SJSA1 (cell line): ENCODE measurements at places on chromosomes 13 and 19.

DNA sequence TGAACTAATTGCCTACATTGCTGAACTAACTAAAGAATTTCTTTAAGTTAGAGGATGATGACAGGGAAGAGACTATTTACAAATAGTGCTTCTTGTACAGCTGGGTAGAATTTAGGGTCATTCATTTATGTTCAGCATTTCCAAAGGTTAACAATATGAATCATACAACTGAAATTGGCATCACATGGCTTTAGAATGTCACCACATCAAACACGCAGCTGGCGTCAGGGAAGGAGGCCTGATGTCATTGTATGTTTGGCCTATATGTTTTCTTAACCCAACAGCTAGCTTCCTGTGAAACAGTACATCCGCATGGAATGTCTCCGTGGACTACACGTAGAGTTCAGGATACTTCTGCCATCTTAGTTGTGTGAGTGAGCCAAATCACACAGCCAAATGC, 99.0 kb upstream of the TNFSF11 start:
- no peak for DNase-seq

- no peak for DNase-seq
Observed at GRCh38 chr13:51821606-51822005, 17.6 kb upstream of the DHRS12 start.

GRCh38 chr19:12789904-12790619, 1.2 kb upstream of the JUNB start:
- peak; percentile 96 for DNase-seq

GRCh38 chr13:51266642-51267041, 44.4 kb downstream of the FAM124A start:
- no peak for DNase-seq

GRCh38 chr13:20373861-20374260, 141.7 kb upstream of the GJB6 start:
- DNase-seq = no peak

DNA sequence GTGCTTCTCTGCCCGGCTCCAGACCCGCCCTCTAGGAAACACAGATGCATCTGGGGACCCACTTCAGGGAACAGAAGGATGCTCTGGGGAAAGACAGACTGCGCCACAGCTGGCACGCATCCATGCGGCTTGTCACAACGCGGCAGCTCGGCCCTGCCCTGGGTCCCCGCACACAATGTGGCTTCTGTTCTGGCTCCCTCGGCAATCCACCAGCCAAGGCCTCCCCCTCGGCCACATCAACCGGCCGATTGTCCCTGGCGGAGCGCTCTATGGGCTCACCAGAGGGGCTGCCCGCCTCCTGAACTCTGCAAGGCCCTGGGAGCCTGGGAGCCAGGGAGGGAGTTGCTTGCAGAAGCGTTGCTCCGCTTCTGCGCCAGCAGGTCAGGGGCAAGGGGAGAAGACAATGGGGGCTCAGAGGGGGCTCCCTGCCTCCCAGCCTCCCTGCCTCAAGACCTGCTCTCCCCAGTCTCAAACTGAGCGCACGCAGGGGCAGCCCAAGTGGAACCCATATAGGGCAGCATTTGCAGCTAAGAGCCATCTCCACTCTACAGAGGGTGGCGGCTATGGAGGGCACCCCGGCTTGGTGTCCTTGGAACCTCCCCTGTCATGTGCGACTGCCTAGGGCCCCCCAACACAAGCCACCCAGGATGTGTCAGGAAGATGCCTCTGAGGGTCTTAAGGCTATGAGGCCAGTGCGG, 37.9 kb downstream of the MLLT1 start:
- DNase-seq = no peak

DNA sequence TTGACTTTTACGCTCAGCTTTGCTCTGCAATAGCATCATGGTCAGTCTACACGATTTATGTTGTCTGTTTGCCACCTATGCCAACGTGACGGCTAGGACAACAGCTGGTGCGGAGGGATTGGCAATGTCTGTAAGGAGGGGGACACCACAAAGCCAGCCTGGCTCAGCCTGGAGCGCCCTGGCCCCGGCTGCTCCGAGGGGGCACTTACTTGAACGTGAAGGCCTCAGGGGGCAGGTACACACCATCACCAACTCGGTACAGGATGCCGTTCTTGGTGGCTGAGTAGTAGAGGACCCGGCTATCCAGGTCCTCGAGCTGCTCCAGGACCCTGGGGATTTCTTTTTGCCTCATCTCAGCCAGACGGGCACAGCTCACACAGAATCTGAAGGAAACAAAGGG, 26.4 kb upstream of the EIF3G start:
- DNase-seq = no peak

DNA sequence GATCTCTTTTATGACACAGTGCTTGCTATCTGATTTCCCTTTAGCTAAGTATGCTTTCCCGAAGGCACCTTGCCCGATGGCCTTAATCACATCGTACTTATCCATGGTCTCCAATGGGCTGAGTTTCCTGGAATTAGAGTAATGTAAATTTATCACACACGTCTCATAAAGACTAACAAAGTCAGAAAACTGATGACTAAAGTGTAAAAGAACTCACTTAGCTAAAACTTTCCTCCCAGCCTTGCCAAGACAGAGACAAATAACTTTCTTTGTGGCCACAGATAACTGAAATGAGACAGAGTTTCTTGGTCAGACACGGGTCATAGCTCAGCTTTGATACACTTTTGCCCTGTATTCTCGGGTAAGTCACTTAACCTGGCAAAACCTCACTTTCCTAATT, 1.5 kb downstream of the NEK5 start:
- DNase-seq = no peak

DNA sequence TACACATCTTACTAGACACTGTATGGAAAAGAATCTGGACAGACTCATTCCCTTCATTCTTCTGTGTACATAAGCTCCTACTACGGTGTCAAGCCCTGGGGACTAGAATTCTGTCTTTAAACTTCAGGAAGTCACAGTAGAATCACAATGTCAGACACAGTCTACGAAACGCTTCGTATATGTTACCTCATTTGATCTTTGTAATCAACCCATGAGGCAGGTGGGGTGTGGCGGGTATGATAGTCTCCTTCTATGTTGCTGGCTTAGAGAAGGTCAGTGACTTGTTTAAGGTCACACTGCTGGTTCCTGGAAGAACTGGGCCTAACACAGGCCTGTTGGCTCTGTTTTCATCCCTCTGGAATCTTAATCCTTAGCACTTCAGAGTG, 32.2 kb upstream of the TPT1 start:
- no peak for DNase-seq

- DNase-seq = peak; percentile 51
Observed at GRCh38 chr13:44273991-44274770, 99.4 kb upstream of the SERP2 start.

DNA sequence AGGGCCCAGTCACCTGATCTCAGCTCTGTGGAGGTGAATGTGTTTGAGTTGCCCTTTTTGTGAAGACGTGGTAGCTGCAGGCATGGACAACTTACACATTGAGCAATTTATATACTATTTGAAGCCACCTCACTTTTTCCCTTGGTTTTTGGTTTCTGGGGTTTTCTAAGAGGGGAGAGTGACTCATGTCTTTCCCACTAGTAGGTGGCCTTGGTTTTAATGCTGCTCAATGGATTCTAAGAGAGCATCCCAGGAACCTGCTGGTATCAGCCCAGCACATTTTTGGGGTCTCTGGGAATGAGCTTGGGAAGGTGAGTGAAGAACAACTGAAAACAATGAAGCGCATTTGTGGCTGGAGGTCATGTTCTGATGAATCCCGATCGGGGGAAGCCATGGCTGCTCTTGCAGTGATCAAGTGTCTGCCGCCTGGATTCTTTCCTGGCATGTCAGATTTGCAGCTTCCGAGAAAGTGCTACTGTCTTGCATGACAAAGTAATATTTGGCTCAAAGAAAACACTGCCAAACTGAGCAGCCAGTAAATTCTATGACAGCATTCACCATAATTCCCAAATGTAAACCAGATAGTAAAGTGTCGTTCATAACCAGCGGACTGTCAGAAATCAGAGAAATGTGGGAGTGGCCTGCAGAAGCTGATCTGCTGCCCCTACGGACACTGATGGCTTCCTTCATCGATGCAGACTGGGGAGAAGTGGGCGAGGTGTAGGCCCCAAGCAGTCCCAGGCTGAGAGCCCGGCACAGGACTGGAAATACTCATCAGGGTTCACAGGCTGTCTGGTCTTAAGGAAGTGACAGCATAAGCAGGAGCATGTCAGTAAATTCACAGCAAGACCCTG, 98.7 kb downstream of the COL4A2 start:
- DNase-seq = peak; percentile 89

DNA sequence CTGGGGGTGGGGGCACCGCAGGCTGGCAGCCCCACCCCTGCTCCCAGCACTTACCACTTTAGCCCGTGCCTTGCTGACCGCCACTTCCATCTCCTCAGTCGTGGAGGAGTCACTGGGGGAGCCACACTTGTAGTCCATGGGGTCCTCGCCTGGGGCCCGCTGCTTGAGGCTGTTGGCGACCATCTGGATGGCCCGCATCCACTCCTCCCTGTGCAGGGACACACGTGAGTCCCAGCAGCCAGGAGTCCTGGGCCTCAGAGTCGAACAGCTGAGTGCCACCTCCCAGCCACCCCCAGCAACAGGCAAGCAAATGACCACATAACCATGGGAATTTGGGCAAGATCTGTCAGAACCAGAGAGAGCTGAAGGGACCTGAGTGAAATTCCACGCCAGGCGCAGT, 16.0 kb upstream of the CCNP start:
- no peak for DNase-seq
